ENCODE measurements at places on chromosomes 5 and 9.

- DNase-seq, result no peak
These were observed 132.2 kb upstream of the HMHB1 start for GRCh38 chr5:143679777-143680176.

DNA sequence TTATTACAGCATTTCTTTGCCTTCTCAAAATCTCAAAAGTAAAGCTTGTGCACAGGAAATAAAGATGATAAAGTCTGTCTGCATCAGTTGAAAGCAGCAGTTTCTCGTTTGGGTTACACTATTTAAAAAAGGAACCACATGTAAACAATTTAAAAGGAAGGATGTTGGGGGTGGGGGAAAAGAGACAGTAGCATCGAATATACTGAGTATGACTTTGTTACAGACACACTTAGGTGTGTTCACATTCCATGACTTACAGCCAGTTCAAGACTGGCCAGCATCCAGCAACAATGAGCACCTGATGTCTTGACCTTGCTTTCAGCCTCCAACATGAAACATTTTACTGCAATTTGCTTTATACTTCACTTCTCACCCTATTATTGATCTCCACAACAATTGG is 8.7 kb downstream of the GAPT start:
- no peak for DNase-seq

- DNase-seq, result no peak
These were observed 71.9 kb downstream of the ACTL7B start for GRCh38 chr9:108783731-108784495.

- DNase-seq, result no peak
These were observed 278.9 kb upstream of the ACTBL2 start for GRCh38 chr5:57761513-57761912.

DNA sequence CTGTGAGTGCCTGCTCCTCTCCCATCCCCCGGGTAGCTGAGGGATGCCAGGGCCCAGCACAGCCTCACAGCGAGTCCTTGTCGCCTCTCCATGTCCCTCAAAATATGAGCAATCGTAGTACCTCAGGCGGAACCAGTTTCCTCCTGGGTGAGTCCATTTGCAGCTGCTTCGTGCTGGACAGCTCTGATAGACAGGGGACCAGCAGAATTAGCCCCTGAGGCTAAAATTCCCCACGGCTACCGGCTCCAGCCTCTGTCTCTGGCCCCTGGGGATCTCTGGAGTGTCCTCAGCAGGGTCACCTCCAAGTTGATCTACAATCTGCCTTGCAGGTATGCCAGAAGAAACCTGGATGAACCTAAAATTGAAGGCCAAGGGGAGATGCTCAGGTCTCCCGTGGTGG is 115.8 kb upstream of the FBXL7 start:
- DNase-seq, result no peak

- no peak for DNase-seq
These were observed 36.7 kb downstream of the ANKH start for GRCh38 chr5:14834584-14835550.

- DNase-seq, result no peak
These were observed 267.9 kb upstream of the PDE4D start for GRCh38 chr5:60161340-60161934.

GRCh38 chr9:785997-786396 is 55.5 kb upstream of the DMRT1 start:
- DNase-seq, result no peak

- DNase-seq, result no peak
These were observed 37.8 kb upstream of the ARRDC3 start for GRCh38 chr5:91420879-91421278.

DNA sequence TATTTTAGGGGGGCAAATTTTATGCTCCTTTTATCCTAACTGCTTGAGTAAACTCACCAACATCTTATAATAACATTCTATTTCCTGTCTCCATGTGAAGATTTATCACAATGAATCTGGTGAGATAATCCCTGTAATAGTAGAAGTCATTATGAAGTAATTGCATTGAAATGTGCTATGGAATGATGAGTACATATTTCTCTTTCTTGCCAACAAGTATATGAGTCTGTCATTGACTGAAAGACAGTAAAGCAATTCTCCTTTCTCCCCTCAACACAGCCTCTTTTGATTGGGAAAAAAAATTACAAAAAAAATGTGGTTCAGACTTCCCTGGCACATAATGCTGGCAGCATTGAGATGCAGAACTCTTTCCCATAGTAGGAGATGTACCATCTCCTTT is 459.2 kb upstream of the RGMB start:
- no peak for DNase-seq

DNA sequence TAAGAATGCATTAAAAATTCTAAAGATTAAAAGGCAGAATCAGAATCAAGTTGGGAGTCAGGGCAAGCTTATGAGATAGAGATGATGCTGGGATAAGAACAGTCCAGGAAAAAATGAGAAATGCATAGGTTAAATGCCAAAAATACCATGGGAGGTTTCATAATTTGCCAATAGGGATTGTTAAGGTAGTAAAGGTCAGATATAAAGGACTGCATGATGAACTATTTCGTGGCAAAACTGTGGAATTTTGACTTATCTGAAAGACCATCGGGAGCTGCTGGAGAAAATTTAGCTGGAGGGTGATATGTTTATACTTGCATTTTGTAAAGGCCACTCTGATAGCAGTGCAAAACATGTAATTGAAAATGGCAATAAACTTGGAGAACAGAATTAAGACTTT is 1872.8 kb upstream of the ACO1 start:
- DNase-seq, result no peak

DNA sequence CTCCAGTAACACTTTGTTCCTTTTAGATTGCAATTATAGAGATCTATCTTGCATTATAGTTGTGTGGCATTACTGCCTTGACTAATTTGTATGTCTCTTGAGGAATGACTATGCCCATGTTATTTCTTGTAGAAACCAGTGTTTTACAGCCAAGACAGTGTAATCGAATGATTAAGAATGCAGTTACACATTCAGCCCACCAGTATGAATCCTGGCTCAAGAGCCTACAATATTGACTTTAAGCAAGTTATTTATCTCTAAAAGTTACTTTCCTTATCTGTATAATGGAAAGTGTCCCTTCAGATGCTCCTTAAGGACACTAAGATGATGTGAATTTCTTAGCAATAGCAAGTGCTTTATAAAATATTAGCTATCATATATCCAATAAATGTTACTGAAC is 9.7 kb upstream of the SNX24 start:
- no peak for DNase-seq

- DNase-seq, result no peak
These were observed 30.8 kb downstream of the ARHGAP26 start for GRCh38 chr5:142800776-142801494.

GRCh38 chr9:134785325-134786108 is 95.1 kb upstream of the FCN2 start:
- DNase-seq, result no peak

GRCh38 chr9:120830151-120830550 is 12.6 kb downstream of the PSMD5 start:
- no peak for DNase-seq

GRCh38 chr5:91058155-91058554 is 325.0 kb downstream of the ARRDC3 start:
- DNase-seq, result no peak

DNA sequence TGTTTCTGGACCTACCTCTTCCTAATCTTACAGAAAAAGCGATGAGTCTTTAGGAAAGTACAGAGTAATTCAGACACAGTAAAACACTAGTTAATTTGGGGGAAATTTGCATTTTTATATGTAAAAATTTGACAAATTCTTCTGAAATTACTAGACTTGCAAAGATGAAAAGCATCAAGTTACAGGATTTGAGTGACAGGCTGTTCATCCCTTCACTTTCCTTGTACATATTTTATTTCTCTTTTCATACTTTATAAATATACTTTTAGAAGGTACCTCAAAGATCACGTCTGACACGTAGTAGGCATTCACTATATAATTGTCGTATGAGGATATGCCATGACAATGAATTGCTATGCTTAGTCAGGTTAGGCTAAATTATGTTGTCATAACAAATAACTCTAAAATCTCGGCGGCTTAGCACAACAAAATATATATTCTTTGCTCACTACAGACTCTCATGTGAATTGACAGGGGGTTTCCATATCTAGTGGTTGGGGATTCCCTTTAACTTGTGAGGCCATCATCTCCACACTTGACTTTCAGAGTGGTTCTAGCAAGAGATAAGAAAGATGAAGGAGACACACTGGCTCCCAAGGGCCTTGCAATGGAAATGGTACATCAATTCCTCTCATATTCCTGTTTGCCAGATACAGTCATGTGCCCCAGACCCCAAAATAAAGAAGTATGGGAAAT is 154.1 kb upstream of the TUT7 start:
- DNase-seq, result no peak

- DNase-seq, result no peak
These were observed 61.5 kb downstream of the TMEM167A start for GRCh38 chr5:83015676-83016075.

DNA sequence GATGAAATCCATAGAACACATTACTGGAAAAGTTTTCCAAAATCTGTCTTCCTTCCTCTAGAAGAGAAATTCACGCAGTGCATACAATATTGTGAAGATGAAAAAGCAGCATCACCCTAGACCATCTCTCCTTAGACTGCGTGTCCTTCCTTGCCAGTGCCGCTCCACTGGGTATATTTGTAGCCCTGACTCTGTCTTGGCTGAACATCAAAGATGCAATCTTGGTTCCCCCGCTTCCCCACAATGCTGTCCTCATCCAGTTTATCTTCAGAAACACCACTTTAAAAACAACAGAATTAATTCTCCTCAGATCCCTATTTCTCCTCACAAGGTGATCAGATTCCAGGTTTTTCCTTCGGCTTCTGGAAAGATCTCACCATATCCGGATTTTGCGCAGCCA is 53.9 kb downstream of the ROR2 start:
- no peak for DNase-seq

DNA sequence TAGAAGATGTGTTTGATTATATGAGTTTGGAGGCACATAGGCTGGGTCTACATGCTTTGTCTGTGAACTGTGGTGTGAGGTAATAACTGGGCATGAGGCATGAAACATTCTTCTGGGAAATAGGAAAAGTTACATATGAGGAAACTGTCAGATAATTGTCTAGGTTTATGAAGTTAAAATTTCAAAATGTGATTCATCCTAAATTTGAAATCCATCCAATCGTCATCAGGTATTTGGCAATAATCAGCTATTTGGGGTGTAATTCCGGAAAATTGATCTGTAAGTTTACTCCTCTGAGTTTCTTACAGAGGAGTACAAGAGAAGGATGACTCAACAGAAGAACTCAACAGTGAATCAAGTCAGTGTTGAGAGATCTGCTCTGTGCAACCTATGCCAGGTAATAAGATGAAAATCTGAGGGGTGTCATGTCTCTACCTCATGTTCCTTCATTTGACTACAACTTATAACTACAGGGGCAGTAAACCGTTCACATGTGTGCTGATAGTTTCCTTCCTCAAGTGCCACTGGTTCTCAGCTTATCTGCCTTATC is 1171.6 kb upstream of the CDH18 start:
- DNase-seq, result no peak

- DNase-seq, result no peak
These were observed 203.7 kb upstream of the MSX2 start for GRCh38 chr5:174520420-174521396.

DNA sequence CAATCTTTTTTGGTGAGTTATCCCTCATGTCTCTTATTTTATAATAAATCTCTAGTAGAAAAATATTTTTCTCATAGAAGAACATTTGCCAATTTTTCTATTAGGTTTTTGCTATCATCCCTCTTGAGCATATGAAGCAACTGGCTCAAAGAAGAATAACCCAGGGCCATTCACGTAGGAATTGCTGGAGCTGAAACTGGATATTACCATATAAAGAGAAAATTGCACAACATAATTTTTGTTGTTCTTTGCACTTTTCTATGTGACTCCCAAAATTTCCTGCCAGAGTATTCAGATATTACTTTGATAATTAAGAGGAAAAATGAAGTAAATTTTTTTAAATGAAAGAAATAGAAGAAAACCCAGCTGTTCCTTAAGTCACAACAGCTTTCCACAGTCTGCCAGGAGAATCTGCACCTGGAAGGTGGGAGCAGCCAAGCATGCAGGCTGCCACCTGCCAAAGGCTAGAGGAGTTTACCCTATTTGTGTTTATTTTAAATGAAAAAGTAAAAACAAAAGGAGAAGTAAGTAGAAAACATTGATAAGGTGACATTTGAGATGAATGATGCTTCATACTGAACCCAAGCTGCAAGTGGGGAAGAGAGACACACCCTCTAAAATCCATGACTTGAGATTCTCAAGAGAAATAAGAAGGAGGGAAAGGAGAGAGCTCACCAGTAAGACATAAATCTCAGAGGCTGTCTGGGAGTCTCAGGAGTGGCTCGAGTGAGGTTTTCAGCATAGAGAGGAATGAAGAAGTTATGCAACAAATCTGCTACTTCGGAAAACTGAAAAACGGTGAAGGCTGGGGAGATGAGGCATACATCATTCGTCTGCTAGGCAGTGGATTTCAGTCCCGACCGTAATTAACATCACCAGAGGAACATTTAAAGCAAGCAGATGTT is 31.5 kb upstream of the FREM1 start:
- no peak for DNase-seq

DNA sequence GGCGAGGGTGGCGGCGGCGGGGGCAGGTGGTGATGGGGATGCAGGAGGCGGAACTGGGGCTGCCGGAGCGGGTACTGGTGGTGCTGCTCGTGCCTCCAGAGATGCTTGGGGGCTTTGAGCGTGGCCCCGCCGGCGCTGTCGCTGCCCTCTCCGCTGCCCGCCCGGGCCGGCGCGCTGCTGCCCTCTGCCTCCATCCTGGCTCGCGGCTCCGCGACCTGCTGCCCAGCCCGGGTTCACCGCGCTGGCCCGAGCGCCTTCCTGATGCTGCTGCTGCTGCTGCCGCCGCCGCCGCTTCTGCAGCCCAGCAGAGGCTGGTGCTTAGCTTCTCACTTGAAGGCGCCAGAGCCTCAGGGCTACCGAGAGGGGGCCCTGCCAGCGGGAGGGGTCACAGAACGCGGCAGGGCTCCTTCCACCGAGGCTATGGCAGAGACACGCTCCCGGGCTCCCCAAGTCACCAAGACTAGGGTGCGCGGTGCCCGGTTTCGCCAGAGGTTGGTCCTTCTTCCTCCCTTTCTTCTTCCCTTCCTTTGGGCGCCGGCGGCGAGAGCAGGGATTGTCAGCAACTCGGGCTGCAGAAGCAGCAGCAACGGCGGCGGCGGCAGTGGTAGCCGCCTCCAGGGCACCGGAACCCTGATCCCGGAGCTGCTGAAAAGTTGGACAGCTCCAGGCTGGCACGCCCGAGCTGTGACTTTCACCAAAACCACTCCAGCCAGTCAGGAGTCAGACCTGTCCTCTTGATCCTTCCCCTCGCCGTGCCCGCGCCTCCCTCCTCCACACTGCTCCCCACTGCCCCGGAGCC is at the start of gene PDE4D:
Gene PDE4D (minus strand): TSS at position 298 of the 799 bp plus-strand sequence.
- no peak for DNase-seq

- no peak for DNase-seq
These were observed 48.1 kb upstream of the PCA3 start for GRCh38 chr9:76716085-76716672.

Data from stimulated activated CD8-positive, alpha-beta memory T cell treated with anti-CD3 and anti-CD28 coated beads, Interleukin-7, amount 100 ng/mL, for 24 hours (primary cell).